ENCODE measurements at places on chromosomes 3 and 15. TPM values are rescaled to one million over a fixed set of nuclear protein-coding genes. Genes with fewer than 3 reads are reported as not detected.

Gene LIPC
- total RNA-seq = not detected

Gene DNAH1
- 0.74 TPM for total RNA-seq

Gene RHOV
- 0.82 TPM for total RNA-seq

Gene PATL2
- 0.21 TPM for total RNA-seq

Gene CEMIP
- 6.3 TPM for total RNA-seq

Gene P2RY12
- total RNA-seq = not detected

DNA sequence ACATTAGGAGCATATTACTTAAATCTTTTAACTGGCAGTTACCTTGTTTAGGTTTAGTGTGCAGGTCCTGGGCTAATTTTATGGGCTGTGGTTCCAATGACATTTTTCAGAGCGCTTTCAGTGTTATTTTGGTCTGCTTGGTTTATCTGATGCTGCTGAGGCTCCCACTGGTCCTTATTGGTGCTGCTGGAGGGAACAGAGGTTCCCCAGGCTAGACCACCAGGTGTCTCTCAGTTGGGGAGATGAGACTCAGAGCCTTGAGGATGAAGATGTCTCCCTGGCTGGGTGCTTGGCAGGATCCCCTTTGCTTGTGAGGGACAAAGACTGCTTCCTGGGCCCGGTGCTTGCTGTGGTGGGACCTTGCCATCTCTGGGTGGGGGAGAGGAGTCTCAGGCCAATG lies 28.3 kb upstream of the TASOR start:
- DNase-seq = no peak

- DNase-seq = no peak
These were observed 268.5 kb upstream of the CTNNB1 start for GRCh38 chr3:40930756-40931155.

GRCh38 chr3:195441476-195441991 lies 1.3 kb downstream of the ACAP2 start:
- peak; percentile 59 for DNase-seq

- peak; percentile 91 for DNase-seq
These were observed 421.8 kb upstream of the TBL1XR1 start for GRCh38 chr3:177618873-177619733.

DNA sequence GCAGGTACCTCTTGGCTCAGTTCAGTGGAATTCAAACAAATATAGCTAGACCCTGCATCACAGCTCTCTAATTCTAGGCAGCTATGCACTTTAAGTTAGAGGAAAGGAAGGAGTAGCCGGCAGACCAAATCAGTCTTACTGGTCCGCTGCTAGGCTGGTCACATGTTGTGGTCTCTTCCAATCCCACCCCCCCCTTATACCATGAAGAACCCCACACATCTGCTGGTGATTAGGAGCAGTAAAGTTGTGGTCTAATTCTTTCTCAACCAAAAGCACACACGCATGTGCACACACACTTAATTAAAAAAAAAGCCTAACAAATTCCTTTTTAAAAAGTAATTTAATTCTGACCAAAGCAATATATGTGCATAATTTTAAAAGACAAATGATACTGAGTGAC lies 16.7 kb upstream of the SH3GL3 start:
- no peak for DNase-seq

DNA sequence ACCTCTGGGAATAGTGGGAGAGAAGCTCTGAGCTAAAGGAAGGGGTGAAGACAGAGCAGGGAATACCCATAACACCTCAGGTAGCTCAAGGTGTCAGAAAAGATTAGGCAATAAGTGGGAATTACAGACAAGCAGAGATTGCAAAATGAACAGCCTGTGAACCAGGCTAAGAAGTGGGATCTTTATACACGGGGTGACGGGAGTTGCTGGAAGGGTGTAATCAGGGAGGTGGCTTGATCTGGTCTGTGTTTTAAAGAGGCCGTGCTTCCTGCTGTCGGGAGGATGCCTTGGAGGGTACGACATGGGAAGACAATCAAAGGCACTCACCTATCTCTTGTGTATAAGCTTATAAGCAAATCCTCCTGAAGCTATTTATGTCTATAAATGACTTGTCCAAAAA lies 216.3 kb downstream of the CLSTN2 start:
- DNase-seq = no peak

DNA sequence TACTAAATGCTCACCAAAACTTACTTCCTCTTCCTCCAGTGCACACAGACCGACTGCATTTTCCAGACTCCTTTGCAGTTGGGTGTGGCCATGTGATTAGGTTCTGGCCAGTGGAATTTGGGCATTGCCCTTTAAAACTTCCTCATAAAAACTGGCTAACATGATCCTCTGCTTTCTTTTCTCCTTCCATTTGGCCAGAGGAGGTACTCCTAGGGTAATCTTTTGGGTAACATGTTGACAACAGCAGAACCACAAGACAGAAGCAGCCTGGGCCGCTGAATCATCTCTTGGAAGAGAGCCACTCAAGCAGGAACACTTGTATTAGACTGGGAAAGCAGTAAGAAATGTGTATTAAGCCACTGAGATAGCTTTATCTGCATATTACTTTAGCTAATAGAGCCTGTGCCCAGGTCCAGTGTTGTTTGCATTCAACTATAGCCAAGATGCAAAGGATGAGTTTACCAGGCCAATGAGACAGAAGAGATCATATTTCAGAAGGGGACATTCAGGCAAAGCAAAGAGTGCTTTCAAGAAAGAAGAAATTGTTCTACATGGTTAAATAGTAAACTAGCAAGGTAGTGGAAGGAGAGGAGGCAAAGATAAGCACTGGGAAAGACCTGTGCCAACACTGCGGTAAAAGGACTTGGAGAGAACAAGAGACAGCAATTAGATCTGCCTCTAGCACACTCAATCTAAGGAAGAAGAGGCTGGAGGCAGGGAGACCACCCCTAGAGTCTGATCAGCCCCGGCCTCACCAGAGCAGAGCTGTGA lies 79.8 kb downstream of the PLCH1 start:
- DNase-seq = peak; percentile 4

DNA sequence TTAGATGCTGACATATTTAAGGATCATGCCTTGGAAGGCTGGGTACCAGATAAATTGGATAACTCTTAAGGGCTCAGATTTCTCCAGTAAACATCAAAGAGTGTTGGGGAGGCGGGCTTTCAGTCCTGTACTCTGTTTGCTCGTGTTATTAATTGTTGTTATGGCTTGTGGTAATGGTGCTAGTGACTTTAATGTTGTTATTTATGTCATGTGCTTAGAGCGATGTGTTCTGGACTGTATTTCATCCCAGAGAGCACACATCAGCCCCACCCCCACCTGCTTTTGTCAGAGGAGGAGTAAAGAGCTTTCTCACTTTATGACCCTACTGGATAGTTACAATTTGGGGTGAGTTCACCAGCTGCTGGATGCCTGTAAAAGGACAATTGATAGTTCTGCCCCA lies 386.3 kb downstream of the EPHB1 start:
- no peak for DNase-seq

GRCh38 chr3:64509206-64509605 lies 178.6 kb downstream of the ADAMTS9 start:
- DNase-seq = no peak

- no peak for DNase-seq
These were observed 94.4 kb downstream of the AKAP13 start for GRCh38 chr15:85474700-85475316.

DNA sequence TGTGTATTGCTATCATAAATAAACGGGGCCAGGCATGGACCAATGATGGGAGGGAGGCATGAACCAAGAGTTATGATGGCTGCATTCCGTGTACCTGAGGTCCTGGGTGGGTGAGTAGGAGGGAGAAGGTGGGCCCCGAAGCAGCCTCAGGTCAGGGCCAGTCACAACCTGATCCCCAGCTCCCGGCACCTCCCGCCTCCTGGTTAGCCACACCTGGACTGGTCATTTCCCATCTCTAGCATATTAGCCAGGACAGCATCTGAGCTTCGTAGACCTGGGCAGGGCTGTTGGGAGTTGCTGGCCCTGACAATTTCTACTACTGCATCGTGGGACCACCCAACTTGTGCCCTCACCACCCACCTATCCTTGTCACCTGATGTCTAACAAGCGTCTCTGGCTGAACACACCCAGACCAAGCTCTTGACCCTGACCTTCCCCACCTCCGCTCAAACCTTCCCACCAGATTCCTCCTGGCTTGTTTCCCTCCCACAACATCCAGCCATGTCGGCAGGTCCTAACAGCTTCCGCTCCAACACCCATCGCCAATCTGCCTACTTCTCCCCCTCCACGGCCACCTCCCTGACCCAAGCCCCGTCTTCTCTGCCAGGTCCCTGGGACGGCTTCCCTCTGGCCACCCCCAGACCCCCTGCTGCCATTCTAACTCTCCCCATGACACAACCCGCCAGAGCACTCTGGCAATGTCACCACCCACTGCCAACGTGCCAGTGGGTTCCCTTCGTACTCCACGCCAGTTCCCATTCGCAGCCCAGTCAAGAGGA lies 133.8 kb upstream of the IQSEC1 start:
- no peak for DNase-seq

- no peak for DNase-seq
These were observed 10.6 kb upstream of the CD96 start for GRCh38 chr3:111531446-111531845.

- DNase-seq = no peak
These were observed 140.4 kb upstream of the CGNL1 start for GRCh38 chr15:57235873-57236272.

DNA sequence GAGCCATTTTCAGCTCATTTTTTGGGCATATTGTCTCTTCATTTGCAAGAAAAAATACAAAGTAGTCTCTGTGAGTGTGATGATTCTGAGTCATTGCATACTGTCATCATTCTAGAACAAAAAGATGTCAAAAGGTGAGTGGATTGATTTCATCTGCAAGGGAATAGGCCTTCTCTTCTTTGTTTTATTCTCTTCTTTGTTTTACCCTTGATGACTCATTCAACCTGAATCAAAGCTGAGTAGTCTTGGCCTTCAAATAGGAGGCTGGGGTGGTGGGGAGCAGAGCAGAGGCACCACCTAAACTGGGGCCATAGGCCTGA lies 25.4 kb downstream of the CYP19A1 start:
- DNase-seq = no peak

DNA sequence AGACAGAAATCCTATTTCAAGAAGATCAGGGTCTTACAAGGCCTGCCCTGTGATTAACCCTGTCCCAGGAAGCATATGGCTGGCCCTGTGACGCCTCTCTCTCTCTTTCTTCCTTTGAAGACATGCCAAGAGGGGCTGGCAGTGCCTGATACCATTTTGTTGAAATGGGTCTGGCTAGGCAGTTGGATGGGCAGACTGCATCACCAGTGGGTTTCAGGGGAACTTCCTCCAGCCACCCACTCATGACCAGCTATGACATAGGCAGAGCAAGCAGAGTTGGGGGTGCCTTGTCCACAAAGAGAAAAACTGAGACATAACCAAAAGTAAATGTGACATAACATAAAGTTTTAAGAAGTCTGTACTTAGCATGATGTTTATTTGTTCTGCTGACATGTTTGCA lies 31.4 kb upstream of the MANF start:
- DNase-seq = no peak

DNA sequence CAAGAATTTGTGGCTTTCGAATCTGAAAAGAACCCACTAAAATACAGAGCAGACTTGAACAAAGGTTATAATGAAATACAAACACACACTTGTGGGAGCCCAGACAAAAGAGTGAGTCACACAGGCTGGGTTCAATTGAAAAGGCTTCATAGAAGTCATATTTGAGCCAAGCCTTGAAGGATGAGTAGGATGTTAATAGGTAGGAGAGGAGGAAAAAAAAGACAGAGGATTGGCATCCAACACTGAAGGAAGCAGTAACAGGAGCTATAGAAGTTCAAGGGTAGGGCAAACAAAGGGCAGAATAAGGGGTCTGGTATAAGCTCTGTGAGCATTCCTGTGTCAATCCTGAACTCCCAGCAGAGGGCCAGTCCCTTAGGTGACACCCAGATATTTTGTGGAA lies 325.4 kb downstream of the FOXP1 start:
- peak; percentile 17 for DNase-seq

GRCh38 chr3:44077267-44077666 lies 164.4 kb upstream of the TOPAZ1 start:
- DNase-seq = peak; percentile 25

Data from SK-MEL-5 (cell line).